Endothelial cell (in vitro differentiated cells): ENCODE measurements at places on chromosomes 6 and 20. TPM values are rescaled to one million over a fixed set of nuclear protein-coding genes. Genes with fewer than 3 reads are reported as not detected.

DNA sequence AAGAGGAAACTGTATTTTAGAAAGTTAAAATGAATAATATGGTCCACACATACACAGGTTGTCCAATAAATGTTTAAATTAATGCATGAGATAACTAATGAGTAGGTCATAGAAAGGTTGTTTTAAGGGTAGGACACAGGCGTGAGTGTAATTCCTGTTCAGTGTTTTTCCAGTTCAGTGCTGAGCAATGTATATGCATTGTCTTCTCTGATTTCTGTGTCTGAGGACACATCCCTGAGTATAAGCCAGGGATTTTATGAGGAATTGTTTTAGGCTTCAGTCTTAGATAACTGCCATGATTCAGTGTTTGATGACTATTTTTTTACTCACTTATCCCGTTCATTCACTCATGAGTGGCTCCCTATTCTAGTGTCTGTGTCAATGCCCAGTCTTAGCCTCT is 298.5 kb upstream of the TBX18 start:
- H3K27ac ChIP-seq, result no peak overlapping the region
- DNase-seq, result no peak
- no peaks in the 10 kb centered on the region for H3K27me3 ChIP-seq
- H3K4me1 ChIP-seq, result no peaks in the 10 kb centered on the region
- H3K4me3 ChIP-seq, result no peak overlapping the region

GRCh38 chr6:95084867-95085266 is 492.5 kb upstream of the MANEA start:
- H3K27me3 ChIP-seq, result no peaks in the 10 kb centered on the region
- H3K27ac ChIP-seq, result no peak overlapping the region
- no peaks in the 10 kb centered on the region for H3K36me3 ChIP-seq
- no peak overlapping the region for H3K4me3 ChIP-seq
- no peaks in the 10 kb centered on the region for H3K4me1 ChIP-seq

- no peaks in the 10 kb centered on the region for H3K36me3 ChIP-seq
- DNase-seq, result no peak
- H3K27me3 ChIP-seq, result peaks cover 2% of the 10 kb centered on the region
- no peak overlapping the region for H3K27ac ChIP-seq
Measured at GRCh38 chr6:41187924-41188886, 12.7 kb downstream of the TREML2 start.

- peaks cover 12% of the 10 kb centered on the region for H3K4me1 ChIP-seq
- no peaks in the 10 kb centered on the region for H3K36me3 ChIP-seq
- no peak for DNase-seq
- peak overlapping the region; percentile 70 for H3K27ac ChIP-seq
- H3K27me3 ChIP-seq, result no peaks in the 10 kb centered on the region
- H3K4me3 ChIP-seq, result no peak overlapping the region
Measured at GRCh38 chr6:128067446-128068118, 166.7 kb upstream of the THEMIS start.

DNA sequence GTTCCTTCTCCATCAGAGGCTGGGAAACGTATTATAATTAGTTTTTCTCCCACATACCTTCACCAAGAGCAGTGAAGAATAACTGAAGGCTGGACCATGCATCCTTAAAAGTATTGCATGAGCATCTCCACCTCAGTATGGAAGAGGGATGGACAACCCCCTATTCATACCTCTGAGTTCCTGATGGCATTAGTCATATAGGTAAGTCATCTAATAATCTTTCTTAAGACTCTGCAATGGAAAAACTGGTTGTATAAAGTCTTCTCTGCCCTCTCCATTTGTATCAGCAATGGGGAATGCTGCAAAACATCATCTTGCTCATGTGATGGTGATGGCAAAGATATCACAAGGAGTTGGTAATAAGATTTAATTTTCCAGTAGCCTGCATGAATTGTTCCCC is 24.5 kb downstream of the PGM3 start:
- no peak overlapping the region for H3K27ac ChIP-seq
- H3K4me3 ChIP-seq, result no peak overlapping the region
- H3K4me1 ChIP-seq, result no peaks in the 10 kb centered on the region
- no peak for DNase-seq
- H3K36me3 ChIP-seq, result peaks cover 11% of the 10 kb centered on the region
- no peaks in the 10 kb centered on the region for H3K27me3 ChIP-seq

DNA sequence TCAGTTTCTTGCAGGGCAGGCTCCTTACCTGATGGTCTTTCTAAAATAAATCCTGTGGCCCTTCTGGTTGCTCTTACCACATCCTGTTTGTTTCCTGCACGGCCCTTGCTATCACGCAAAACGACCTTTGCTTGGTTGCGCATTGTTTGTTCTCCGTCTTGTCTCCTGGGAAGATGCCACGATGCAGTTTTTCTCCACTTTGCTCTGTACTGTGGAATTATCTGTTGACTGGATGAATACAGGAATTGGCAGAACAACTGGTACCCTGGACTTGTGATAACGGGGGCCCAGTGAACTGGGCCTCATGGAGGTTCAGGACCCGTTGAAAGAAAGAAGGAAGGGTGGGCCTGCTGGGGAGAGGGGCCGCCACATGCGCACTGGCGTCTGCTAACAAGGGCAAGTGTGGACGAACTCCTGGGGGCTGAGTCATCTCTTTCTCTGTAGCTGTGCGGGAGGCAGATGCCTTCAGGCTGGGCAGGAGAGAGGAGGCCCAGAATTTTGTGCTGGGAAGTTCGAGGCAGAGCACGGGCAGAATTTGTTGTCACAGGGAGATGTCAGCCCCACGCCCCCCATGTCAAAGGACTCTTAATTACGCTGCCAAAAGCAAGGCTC is 139.9 kb downstream of the BMP7 start:
- DNase-seq, result no peak
- no peaks in the 10 kb centered on the region for H3K4me1 ChIP-seq
- H3K27ac ChIP-seq, result no peak overlapping the region

GRCh38 chr20:14234666-14235295 is 102.6 kb downstream of the FLRT3 start:
- no peaks in the 10 kb centered on the region for H3K4me1 ChIP-seq
- no peaks in the 10 kb centered on the region for H3K36me3 ChIP-seq

DNA sequence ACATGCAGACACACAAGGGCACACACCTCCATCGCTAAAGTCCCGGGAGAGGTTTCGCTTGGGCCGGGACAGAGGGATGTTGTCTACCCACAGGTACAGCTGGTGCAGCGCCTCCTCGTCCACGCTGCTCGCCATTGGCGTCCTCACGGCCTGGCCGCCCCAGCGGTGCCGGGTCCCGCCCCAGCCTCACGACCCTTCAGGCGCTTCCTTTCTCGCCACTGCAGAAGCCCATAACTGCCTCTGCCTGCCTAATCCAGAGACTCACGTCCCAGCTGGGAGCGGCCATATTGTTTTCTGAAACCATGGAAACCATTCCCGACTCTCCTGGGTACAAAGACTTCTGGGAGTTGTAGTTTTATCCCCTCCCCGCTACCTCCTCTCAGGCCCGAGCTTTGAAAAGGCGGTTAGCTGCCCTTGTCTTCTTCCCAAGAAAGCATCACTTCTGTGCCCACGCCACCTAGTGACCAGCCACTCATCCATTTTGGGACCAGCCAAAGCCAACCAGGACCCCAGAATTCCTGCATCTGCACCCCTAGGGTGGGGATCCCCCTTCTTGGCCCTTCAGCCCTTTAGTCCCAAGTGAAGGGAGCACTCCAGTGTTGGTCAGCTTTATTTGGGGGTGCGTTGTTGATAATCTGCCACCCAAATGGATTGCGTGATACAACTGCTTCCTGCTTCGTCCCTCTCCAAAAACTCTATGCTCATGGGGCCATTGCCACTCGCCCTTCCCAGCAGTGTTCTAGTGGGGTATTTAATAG is at the start of gene SPEF1:
TSS of gene SPEF1 (minus strand) at position 296 of the 758 bp plus-strand sequence. CDS start at position 135, 161 bp downstream.
- H3K4me1 ChIP-seq, result peaks cover 15% of the 10 kb centered on the region
- H3K36me3 ChIP-seq, result peaks cover 6% of the 10 kb centered on the region
- H3K27me3 ChIP-seq, result peaks cover 28% of the 10 kb centered on the region
- DNase-seq, result peak; percentile 73
- peak within 1 kb of the TSS; percentile 89 for H3K27ac ChIP-seq

DNA sequence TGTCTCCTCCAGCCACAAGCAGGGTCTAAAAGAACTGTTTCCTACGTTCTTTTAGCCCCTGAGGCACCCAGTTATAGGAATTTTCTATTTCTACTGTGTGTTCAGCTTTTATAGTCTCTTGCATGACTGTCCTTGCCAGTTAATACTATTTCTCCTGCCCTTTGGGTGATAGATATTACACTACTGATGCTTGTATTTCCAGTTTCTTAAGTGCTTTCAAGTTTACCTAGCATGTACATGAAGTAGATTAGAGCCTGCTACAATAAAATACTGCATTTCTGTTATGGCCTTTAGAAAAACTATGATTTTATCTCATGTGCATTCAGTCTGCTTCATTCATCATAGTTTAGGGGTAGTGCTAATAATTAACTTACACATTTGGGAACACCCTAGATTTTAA is 89.6 kb downstream of the FOXO3 start:
- H3K36me3 ChIP-seq, result no peaks in the 10 kb centered on the region
- DNase-seq, result no peak

DNA sequence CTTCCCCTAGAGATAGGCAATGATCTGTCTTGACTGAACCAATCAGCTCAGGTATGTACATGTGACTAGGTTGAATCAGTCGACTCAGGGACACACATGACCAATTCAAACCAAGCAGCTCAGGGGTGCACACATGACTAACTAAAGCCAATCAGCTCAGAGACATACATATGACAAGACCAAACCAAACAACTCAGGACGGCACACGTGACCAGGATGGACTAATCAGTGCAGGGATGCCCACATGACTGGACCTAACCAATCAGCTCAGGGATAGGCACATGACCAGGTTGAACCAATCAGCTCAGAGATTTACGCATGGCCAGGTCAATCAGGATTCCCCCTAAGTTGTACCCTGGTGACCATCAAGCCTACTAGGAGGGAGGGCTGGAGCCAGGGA is 310.3 kb downstream of the CDH26 start:
- peaks cover 6% of the 10 kb centered on the region for H3K27me3 ChIP-seq
- no peak overlapping the region for H3K4me3 ChIP-seq
- H3K36me3 ChIP-seq, result no peaks in the 10 kb centered on the region
- H3K27ac ChIP-seq, result no peak overlapping the region
- H3K4me1 ChIP-seq, result no peaks in the 10 kb centered on the region

DNA sequence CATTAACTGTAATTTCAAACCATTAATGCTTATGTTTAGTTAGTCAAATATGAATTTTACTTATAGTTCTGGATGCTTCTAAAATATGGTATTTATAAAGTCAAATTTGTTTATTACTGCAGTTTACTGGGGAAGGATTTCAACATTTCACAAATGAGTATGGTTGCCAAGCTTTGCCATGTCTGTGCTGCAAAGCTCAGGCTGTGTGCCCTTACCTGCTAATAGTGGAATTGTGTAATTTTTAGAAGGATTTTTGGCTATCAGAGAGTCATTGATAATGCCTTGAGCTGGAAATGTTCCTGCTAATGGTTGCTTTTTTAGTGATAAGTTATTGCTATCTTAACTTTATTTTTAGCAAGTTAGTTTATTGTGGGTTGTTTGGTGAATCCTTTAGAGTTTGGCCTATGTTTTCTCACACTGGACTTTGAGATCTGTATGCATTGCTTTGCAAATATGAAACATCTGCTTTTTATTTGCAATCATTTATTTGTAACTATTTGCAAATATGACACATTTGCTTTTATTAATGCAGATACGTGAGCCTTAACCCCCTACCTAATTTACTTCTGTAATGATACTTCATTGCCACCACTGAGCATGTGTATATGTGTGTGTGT is 105.8 kb downstream of the CD109 start:
- H3K27ac ChIP-seq, result no peak overlapping the region
- DNase-seq, result no peak
- H3K36me3 ChIP-seq, result peaks cover 12% of the 10 kb centered on the region
- peaks cover 23% of the 10 kb centered on the region for H3K4me1 ChIP-seq

DNA sequence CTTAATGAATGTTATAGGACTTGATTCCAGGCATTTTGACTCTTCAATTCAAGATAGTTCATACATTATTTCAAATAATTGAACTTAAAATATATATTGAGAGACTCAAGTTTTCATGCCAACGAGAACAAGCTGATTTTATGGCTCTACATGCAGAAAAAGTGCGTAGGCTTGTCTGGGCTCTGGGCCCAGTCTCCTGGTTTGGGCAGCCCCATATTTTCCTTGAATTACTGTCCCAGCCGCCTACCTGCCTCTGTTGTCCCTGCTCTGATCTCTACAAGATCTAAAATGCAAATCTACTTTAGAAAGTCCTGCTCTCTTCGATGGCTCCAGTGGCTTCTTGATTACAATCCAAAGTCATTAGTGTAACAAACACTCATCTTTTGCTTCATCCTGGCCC is 537.4 kb upstream of the CHD6 start:
- DNase-seq, result no peak
- peaks cover 16% of the 10 kb centered on the region for H3K36me3 ChIP-seq
- no peaks in the 10 kb centered on the region for H3K27me3 ChIP-seq
- no peak overlapping the region for H3K27ac ChIP-seq
- no peaks in the 10 kb centered on the region for H3K4me1 ChIP-seq

GRCh38 chr20:16810216-16810615 is 62.1 kb downstream of the OTOR start:
- peaks cover 20% of the 10 kb centered on the region for H3K4me1 ChIP-seq
- H3K27me3 ChIP-seq, result peaks cover 2% of the 10 kb centered on the region
- no peak overlapping the region for H3K27ac ChIP-seq
- no peak for DNase-seq
- no peaks in the 10 kb centered on the region for H3K36me3 ChIP-seq

GRCh38 chr20:34201531-34201930 is 39.7 kb upstream of the ASIP start:
- H3K36me3 ChIP-seq, result peaks cover 4% of the 10 kb centered on the region
- H3K4me3 ChIP-seq, result no peak overlapping the region
- peaks cover 3% of the 10 kb centered on the region for H3K4me1 ChIP-seq
- H3K27me3 ChIP-seq, result peaks cover 2% of the 10 kb centered on the region
- DNase-seq, result no peak

GRCh38 chr6:106141441-106142237 is 55.5 kb downstream of the PRDM1 start:
- H3K4me3 ChIP-seq, result no peak overlapping the region
- H3K27ac ChIP-seq, result no peak overlapping the region
- H3K36me3 ChIP-seq, result no peaks in the 10 kb centered on the region
- peaks cover 13% of the 10 kb centered on the region for H3K4me1 ChIP-seq
- peaks cover 2% of the 10 kb centered on the region for H3K27me3 ChIP-seq
- no peak for DNase-seq

MYCT1 gene
- 178 TPM for total RNA-seq

PKIB gene
- total RNA-seq, result 38.5 TPM

SIRPG gene
- not detected for total RNA-seq

CDH4 gene
- 0.23 TPM for total RNA-seq

C6orf52 gene
- 1.6 TPM for total RNA-seq

MAS1 gene
- total RNA-seq, result not detected
